ENCODE measurements at places on chromosomes 11 and 22.

DNA sequence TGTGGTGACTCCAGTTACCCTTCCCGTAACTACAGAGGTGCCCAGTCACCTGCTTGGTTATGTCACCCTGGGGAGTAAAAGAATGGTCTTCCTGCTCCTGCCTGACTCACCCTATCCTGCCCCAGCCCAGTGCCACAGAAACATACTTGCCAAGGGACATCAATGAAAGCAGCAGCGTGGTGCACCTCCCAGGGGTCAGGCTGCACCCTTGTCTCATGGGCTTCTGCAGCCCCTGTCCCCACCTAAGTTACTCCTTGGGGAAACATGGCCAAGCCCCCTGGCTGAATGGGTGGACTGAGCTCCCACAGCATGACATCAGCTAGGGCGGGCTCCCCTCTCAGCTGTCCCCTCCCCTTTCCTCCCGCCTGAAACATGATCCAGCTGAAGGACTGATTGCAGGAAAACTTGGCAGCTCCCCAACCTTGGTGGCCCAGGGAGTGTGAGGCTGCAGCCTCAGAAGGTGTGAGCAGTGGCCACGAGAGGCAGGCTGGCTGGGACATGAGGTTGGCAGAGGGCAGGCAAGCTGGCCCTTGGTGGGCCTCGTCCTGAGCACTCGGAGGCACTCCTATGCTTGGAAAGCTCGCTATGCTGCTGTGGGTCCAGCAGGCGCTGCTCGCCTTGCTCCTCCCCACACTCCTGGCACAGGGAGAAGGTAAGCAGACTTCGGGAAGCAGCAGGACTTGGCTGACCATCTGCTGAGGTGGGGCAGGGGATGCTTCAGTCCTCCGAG, at the start of gene HTR3A:
Gene HTR3A, plus strand, starts transcription at position 368 of the 730 bp plus-strand sequence. Its CDS starts 218 bp downstream, at position 586.
- DNase-seq = no peak

DNA sequence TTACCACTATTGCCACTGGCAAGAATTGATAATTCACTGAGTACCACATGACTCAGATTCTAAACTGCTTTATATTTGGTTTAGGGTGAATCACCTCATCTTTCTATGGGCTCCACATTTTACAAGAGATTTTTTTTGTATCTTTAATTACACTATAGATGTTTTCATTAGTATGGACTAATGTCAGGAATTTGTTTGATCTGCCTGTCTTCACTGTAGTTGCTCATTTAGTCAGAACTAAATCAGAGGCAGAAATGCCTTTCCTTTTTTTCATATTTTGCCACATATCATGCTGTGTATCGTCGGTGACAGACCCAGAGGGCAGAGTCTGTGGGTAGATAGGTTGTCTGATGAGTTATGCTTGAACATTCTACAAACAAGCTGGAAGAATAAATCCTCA, 524.1 kb downstream of the METTL15 start:
- DNase-seq = no peak

- no peak for DNase-seq
These were observed 68.1 kb downstream of the LRRC32 start for GRCh38 chr11:76602431-76602861.

DNA sequence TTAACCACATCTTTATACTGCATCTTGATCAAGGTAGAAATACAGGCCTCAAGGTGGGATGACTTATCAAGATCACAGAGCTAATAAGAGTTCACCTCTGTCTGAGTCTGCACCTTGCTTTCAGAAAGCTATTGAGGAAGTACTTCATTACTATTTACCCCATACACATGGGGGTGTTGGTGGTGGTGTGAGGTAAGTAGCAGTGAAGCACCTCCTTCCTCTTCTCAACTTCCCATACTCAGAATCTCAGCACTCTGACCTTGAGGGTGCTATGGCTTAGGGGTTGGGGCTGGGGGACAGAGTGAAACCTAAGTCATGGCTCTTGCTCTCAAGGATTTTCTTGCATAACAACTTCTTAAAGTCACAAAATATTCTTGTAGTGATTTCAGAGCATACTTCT, 56.9 kb downstream of the ME3 start:
- no peak for DNase-seq

All from ascending aorta (tissue), 2 donors.